ENCODE measurements at places on chromosomes 11 and 22. TPM values are rescaled to one million over a fixed set of nuclear protein-coding genes. Genes with fewer than 3 reads are reported as not detected.

DNA sequence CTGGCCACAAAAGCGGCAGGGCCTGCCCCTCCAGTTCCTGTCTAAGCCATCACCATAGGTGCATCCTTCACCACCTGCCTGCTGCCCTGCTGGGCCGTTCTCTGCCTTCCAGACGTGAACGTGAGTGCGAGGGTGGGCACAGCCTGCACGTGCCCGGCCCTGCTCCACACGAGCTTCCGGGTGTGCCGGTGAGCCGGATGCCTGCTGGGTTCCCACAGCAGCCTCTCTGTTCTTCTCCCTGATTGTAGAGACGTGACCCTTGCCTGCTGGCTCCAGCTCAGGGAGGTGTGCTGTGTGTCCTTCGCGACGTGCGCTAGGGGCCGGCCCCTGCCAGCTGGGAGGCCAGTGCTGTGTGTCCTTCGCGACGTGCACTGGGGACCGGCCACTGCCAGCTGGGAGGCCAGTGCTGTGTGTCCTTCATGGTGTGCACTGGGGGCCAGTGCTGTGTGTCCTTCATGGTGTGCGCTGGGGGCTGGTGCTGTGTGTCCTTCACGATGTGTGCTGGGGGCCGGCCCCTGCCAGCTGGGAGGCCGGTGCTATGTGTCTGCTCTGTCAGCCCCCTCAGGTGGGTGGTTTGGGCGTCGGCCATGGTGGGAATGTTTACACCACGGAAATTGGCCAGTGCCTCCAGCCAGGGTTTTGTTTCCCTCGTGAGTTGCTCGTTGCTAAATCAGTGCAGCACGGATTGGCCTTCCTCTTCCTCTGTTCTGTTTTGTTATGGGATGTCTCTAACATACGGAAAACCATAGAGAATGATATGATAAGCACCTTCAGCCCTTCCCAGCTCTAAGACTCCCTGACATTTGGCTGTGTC, 35.4 kb upstream of the BRSK2 start:
- DNase-seq = peak; percentile 31
- H3K27ac ChIP-seq = no peak overlapping the region
- H3K4me3 ChIP-seq = no peak overlapping the region
- no peaks in the 10 kb centered on the region for H3K27me3 ChIP-seq
- no peaks in the 10 kb centered on the region for H3K4me1 ChIP-seq

DNA sequence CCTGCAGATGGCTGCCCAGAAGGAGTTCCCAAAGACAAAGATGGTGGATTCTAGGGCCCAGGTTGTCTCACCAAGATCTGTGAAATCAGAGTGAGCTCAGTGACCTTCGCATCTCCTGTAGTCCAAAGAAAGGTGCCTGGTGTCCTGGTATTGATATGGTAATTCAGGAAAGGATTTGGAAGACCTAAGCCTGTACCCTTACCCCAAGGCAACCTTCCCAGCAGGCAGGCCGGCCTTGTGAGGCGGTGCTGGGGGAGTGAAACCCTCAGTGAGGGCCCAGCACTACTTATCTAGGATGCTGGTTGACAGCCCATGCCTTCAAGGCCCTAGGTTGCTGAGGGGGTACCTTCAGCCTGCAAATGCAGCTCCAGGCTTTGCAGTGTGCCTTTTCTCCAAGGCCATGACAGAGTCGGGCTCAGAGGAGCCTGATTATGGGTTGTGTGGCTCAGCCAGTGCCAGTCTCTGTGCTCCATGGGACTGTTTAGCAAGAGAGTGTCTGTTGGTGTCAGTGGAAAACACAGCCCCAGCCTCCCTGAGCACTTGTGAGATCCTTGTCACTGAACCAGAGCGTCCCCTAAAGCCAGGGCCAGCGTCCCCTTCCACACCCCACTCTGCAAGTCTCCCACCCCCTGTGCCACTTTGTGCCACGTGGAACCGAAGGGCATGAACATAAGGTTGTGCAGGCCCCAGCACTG, 72.8 kb upstream of the MYOD1 start:
- H3K4me3 ChIP-seq = no peak overlapping the region
- H3K27me3 ChIP-seq = no peaks in the 10 kb centered on the region
- H3K27ac ChIP-seq = no peak overlapping the region
- no peak for DNase-seq
- H3K36me3 ChIP-seq = no peaks in the 10 kb centered on the region
- no peaks in the 10 kb centered on the region for H3K4me1 ChIP-seq

- H3K27ac ChIP-seq = peak overlapping the region; percentile 99
- no peak overlapping the region for H3K4me3 ChIP-seq
- no peaks in the 10 kb centered on the region for H3K36me3 ChIP-seq
- peaks cover 25% of the 10 kb centered on the region for H3K4me1 ChIP-seq
- H3K27me3 ChIP-seq = no peaks in the 10 kb centered on the region
- no peak for DNase-seq
These were observed 1.5 kb downstream of the ZNF143 start for GRCh38 chr11:9462172-9462799.

DNA sequence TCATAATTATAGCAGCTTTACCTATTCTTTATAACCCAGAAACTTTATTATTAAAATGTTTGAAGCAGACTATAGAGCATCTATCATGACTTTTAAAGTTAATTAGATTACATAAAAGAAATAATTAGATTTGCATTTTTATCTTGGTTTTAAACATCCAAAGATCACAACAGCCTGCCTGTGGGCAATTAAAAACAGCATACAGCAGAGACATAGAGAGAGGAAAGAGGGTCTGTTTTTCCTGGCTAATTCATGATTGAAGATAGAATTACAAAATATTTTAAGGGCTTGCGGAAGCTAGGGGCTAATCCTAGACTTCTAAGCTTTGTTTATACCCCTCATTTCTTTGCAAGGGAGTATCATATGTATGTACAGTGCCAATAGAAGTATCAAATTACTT, 178.1 kb downstream of the SOX6 start:
- H3K4me1 ChIP-seq = no peaks in the 10 kb centered on the region
- H3K27me3 ChIP-seq = no peaks in the 10 kb centered on the region
- H3K36me3 ChIP-seq = no peaks in the 10 kb centered on the region
- no peak for DNase-seq
- no peak overlapping the region for H3K27ac ChIP-seq

- no peak for DNase-seq
- no peaks in the 10 kb centered on the region for H3K4me1 ChIP-seq
- no peak overlapping the region for H3K27ac ChIP-seq
- H3K4me3 ChIP-seq = no peak overlapping the region
These were observed 99.8 kb upstream of the ALX4 start for GRCh38 chr11:44409558-44410236.

DNA sequence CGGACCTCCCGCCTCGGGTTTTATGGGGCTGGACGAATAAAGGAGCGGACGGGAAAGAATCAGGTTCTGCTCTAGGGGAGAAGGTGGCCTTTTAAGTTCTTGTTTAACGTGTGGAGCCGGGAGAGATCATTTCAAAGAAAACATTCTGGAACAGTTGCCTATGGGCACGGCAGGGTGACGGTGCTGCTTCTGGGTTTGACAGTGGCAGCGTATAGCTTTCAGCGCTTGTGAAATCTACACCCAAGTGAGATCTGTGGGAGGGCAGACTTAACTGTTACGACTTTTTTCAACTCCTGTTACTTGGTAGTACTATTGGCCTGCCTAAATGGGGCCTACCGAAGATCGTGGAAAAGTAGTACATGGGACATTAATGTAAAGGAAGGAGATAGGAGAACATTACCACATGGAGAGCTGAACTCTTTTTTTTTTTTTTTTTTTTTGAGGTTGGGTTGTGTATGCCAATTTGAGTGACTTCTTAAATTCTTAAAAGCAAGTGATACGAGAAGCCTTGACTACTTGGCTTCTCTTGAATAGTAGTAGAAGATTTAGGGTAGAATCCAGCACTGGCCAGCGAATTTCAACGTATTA, 743 bp downstream of the USP47 start:
- peak; percentile 66 for DNase-seq
- H3K36me3 ChIP-seq = no peaks in the 10 kb centered on the region
- H3K27ac ChIP-seq = peak overlapping the region; percentile 92
- H3K4me3 ChIP-seq = peak overlapping the region; percentile 52
- peaks cover 39% of the 10 kb centered on the region for H3K4me1 ChIP-seq

- peaks cover 5% of the 10 kb centered on the region for H3K36me3 ChIP-seq
- no peaks in the 10 kb centered on the region for H3K27me3 ChIP-seq
- peaks cover 86% of the 10 kb centered on the region for H3K4me1 ChIP-seq
- peak overlapping the region; percentile 35 for H3K27ac ChIP-seq
- peak; percentile 69 for DNase-seq
These were observed 6.6 kb upstream of the CDC42BPG start for GRCh38 chr11:64850979-64851567.

DNA sequence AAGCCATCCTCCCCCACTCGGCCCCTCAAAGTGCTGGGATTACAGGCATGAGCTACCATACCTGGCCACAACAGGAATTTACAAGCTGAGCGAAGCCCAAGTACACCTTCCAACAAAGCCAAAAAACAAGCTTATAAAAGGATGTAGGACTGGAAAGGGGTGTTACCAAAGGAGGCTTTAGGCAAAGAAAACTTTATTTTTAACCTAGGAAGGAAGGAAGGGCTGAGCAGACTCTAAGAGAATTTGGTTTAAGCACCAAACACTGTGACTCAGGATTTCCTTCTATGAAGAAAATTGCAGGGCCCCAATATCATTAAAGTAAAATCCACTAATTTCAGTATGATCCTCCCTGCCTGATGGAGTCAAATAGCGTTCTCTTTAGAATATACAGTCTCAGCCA, 12.1 kb downstream of the DENND5A start:
- H3K36me3 ChIP-seq = no peaks in the 10 kb centered on the region
- no peak overlapping the region for H3K4me3 ChIP-seq
- no peak for DNase-seq
- no peaks in the 10 kb centered on the region for H3K27me3 ChIP-seq
- H3K27ac ChIP-seq = no peak overlapping the region

GRCh38 chr11:18312012-18312411, 9.9 kb downstream of the HPS5 start:
- H3K4me3 ChIP-seq = no peak overlapping the region
- peaks cover 31% of the 10 kb centered on the region for H3K36me3 ChIP-seq
- DNase-seq = no peak
- no peaks in the 10 kb centered on the region for H3K27me3 ChIP-seq

- no peak overlapping the region for H3K27ac ChIP-seq
- no peaks in the 10 kb centered on the region for H3K4me1 ChIP-seq
- H3K36me3 ChIP-seq = no peaks in the 10 kb centered on the region
- no peak overlapping the region for H3K4me3 ChIP-seq
These were observed 157.9 kb upstream of the CARD18 start for GRCh38 chr11:105297463-105297862.

- no peaks in the 10 kb centered on the region for H3K4me1 ChIP-seq
- no peaks in the 10 kb centered on the region for H3K36me3 ChIP-seq
- no peak overlapping the region for H3K4me3 ChIP-seq
- H3K27me3 ChIP-seq = no peaks in the 10 kb centered on the region
- H3K27ac ChIP-seq = no peak overlapping the region
- no peak for DNase-seq
These were observed 428.0 kb downstream of the TMEM135 start for GRCh38 chr11:87465716-87466115.

DNA sequence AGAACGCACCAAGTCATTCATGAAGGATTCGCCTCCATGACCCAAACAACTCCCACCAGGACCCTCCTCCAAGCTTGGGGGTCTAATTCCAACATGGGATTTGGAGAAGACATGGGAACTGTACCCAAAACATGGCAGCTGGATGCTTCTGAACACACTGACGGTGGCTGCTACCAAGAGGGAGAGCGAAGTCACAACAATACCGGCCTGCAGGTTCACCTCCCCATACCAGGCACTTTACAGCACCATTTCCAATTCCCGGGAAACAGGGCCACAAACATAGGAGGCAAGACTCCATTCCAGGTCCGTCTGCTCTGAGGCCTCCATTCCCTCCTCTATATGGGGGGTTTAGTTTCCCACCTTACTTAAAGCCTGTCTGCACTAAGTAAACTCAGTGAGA, 75.8 kb downstream of the LINC01488 start:
- DNase-seq = no peak
- H3K4me3 ChIP-seq = no peak overlapping the region
- no peaks in the 10 kb centered on the region for H3K36me3 ChIP-seq
- no peak overlapping the region for H3K27ac ChIP-seq
- no peaks in the 10 kb centered on the region for H3K27me3 ChIP-seq

DNA sequence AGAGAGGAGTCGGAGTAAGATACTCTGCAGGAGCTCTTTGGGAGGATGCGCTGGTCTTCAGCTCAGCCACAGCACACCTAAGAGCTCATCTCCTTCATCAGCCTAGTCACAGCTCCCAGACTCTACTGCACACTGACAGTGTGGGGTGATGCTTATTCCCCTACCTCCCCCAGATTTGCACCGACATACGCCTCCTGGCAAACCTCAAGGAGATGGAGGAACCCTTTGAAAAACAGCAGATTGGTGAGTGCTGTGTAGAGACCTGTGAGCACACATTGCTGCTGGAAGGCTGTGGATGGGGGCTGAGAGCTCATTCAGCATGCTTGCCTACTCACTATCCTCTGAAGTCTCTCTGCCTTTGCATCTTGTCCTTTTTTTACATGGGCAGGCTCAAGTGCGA, 9.3 kb upstream of the SGSM3 start:
- H3K4me3 ChIP-seq = no peak overlapping the region
- H3K27me3 ChIP-seq = no peaks in the 10 kb centered on the region
- H3K4me1 ChIP-seq = no peaks in the 10 kb centered on the region

DNA sequence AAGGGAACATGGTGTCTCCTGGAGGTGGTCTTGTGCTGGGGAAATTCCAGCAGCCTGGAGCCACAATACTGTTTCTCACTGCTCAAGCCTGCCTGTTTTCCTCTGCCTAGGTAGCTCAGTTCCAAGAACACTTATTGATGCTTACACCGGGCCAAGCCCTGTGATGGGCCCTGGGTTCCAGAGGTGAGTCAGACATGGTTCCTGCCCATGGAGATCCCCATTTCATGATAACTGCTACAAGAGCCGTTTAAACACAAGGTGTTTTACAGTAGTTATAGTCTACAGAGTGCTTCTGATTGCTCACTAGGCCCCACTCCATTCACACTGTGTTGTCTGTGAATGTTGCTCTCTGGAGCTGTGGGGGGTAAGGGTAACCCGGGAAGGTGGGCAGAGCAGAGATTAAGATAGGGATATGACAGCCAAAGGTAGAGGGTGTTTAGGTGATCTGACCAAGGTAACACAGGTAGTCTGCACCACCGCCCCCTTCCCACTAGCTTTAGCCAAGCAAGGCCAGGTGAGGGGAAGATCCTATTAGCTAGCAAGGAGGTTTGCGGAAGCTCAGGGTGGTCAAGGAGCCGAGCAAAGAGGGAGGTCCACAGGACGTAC, 696 bp upstream of the MICAL2 start:
- DNase-seq = no peak
- peaks cover 17% of the 10 kb centered on the region for H3K4me1 ChIP-seq
- H3K27ac ChIP-seq = peak overlapping the region; percentile 24
- peak overlapping the region; percentile 68 for H3K4me3 ChIP-seq
- H3K27me3 ChIP-seq = no peaks in the 10 kb centered on the region
- H3K36me3 ChIP-seq = no peaks in the 10 kb centered on the region

Gene MS4A14
- not detected for total RNA-seq

Gene NPTXR
- total RNA-seq = 5.9 TPM

Gene TSPAN32
- 7.4 TPM for total RNA-seq

Gene MYRF
- total RNA-seq = 0.70 TPM

Gene OR10W1
- not detected for total RNA-seq

Gene C11orf91
- not detected for total RNA-seq

Gene C1QTNF4
- total RNA-seq = 0.18 TPM

Gene GAB4
- not detected for total RNA-seq
